ENCODE measurements at places on chromosomes 6 and 20.

DNA sequence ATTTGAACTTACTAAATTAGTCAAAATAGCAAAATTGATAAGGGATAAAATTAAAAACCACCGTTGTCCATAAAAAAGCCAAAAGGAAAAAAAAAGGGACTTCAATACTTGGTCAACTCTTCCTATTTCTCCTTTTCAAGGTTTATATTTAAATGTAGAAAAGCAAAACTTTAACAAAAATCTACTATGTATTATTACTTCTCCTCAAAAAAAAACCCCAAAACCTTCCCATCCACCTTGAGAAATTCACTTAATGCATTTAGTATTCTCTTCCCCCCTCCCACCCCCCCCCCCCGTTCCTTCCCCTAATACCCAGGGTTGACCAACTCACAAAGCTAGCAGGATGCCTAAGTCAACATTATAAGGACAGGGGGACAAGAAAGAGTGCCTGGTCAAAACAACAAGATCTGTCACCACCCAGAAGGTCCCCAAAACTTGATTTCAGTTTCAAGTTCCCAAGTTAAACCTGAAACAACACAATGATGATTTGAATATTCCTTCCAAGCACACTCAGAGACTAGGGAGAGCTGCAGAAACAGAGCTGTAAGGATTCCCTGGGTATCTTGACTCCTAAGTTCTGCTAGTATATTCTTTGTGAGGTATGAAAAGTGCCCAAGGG is 14.6 kb downstream of the GMDS start:
- no peak for DNase-seq

DNA sequence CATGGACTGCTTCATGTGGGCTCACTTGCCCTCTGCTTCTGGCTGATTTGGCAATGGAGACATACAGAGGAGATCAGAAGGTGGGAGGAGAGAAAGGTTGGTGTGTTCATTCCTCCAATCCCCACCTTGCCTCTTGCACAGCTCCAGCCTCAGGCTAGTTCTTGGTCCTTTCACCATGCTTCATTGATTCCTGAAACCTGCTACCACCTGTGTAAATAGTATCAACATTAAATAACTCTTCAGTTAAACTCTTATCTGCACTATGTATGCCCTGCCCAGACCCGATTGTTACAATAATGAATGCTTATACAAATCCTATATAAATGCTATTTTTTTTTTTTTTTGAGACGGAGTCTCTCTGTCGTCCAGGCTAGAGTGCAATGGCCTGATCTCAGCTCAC is 174.5 kb downstream of the CD83 start:
- no peak for DNase-seq

- DNase-seq = no peak
Measured at GRCh38 chr20:37729452-37729851, 35.6 kb downstream of the CTNNBL1 start.

DNA sequence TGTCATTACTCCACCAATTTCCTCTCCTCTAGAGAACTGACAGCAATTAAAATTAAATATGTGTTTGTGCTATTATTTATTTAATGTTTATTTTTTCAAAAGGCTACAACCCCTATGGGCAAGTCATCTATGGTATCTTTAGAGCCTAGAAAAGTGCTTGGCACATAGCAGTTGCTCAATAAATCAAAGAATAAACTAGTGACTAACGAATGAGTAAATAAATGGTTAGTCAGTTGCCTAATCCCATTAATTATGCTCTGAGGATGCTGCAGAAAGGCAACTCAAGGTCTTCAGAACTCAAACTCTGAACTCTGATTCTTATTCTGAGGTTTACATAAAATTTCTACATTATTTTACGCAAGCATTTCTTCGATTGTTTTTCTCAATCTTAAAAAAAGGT is 193.0 kb upstream of the TSHZ2 start:
- DNase-seq = no peak

DNA sequence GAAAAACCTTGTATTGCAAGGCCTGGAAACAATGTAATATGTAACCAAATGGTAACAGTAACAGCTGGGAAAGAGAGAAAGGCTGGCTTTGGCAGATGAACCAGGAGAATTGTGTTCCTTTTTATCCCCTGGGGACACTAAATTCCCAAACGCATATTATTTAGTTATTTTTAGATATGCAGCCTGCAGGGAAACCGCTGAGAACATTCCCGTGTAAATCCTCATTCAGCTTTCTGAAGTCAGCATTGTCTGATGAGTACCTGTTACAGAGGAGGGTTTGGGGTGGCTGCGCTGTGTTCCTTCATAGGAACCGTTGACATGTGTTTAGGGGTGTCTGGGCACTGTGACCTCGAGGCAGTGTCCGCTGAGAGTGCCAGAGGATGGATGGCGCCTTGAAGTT is 101.3 kb downstream of the SMOC2 start:
- no peak for DNase-seq

GRCh38 chr6:154548130-154548830 is 37.8 kb upstream of the CNKSR3 start:
- no peak for DNase-seq

- DNase-seq = no peak
Measured at GRCh38 chr6:52536424-52536916, 40.4 kb downstream of the TRAM2 start.

GRCh38 chr20:40675599-40676221 is 13.3 kb downstream of the MAFB start:
- no peak for DNase-seq

DNA sequence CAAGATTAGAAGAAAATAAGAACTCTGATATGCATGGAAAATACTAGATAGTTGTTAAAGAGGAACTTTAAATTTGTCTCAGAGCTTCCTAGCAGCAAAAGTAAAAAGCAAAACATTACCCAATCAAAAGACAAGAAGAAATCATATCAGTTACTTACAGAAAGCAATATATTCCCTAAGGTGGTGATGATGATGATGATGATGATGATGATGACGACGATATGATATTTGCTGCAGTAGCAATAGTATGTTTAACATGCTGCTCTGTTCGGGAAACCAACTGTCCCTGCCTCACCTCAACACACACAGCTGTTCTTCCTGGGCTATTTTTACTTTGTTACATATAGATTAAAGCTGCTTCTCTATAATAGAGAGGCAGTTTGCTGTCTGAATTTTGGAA is 12.0 kb upstream of the TBX18 start:
- DNase-seq = no peak

GRCh38 chr20:10259166-10259565 is 40.5 kb downstream of the SNAP25 start:
- no peak for DNase-seq

- no peak for DNase-seq
Measured at GRCh38 chr20:2754424-2754823, 46.0 kb downstream of the CPXM1 start.

- DNase-seq = no peak
Measured at GRCh38 chr6:135167617-135168016, 13.5 kb upstream of the MYB start.

DNA sequence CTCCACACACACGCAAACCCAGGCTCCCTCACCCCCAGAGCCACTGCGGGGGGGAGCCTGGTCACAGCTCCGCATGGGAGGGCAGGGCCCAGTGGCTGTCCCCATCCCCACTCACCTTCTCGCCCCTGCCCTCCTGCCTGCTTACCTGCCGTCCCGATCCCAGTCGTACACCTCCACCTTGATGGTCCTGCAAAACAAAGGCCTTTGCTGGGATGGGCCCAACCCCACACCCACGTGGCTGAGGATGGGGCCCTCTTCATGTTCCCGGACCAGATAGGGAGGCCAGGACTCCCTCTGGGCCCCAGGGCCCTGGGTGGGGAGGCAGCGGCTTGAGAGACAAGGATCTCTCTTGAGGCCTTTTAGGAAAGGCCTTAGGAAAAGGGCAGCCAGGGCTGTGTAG is 67.6 kb downstream of the RAB44 start:
- DNase-seq = no peak

GRCh38 chr6:113172531-113172966 is 684.6 kb upstream of the MARCKS start:
- no peak for DNase-seq

- DNase-seq = no peak
Measured at GRCh38 chr6:15364401-15365037, 118.7 kb downstream of the JARID2 start.

- no peak for DNase-seq
Measured at GRCh38 chr6:118865100-118865391, 28.9 kb upstream of the ASF1A start.

DNA sequence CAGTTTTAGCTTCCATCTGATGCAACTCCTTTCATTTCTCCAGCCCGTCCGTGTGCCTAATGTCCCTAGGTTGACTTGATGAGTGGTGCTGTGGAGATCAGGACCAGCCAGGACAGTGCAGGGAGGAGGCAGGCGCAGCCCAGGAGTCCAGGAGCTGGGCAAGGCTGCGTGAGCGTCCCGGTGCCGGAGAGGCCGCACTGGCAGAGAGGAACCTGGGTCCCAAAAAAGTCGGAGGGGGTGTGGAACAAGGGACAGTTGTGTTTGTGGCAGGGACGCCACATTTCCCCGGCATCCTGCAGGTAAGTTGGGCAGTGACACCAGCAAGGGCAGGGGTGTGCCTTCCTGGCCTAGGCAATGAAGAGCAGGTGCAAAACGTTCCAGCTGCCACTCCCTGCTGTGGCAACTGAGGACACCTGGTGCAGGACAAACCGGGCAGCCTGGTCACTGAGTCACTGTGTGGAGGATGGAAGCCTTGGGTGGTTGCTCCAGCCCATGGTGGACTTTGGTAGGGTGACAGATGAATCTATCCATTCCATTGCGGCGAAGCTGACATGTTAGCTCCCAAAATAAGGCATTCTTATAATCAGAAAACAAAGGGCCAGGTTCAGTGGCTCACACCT is 53.2 kb downstream of the RAMACL start:
- no peak for DNase-seq

GRCh38 chr20:3174442-3175261 is 1.3 kb upstream of the LZTS3 start:
- no peak for DNase-seq

DNA sequence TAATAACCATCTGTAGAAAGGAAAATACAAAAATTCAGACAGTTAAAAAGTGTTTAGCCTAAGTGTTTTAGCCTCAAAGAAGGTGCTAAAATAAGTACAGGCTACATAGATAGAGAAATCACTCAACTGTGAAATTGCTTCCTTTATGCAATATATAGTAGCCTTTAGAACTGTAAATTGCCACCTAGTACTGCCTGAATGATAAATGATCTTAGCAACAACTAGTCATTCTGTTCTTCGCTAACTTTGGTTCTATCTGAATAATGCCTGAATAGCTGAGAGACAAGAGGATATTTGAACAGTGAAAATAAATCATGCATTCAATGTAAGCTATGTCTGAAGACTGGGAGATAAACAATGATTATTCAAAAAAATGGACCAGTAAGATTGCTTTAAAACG is 603.3 kb upstream of the PTCHD4 start:
- DNase-seq = no peak

- no peak for DNase-seq
Measured at GRCh38 chr6:133983099-133983939, 30.3 kb downstream of the TBPL1 start.

GRCh38 chr6:87705070-87705691 is 3.1 kb upstream of the AKIRIN2 start:
- no peak for DNase-seq

GRCh38 chr6:44301782-44302564 is 11.2 kb downstream of the AARS2 start:
- no peak for DNase-seq

DNA sequence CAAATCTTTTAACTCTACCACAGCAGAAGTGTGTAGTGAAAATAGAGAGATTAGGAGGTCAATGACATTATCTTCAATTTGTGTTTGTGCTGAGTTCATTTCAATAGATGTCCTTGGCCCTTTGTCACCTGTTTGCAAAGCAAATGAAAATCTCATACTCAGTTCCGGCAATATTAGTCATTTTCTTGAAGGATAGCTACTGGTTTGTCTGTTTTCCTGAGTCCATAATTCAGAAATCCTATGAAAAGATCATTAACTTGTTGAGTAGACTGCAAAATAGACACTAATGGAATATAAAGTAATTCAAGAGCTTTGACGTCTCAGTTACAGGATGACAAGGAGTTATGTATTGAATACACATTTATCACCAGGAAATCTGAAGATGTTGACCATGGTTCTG is 821.1 kb upstream of the FLRT3 start:
- no peak for DNase-seq

DNA sequence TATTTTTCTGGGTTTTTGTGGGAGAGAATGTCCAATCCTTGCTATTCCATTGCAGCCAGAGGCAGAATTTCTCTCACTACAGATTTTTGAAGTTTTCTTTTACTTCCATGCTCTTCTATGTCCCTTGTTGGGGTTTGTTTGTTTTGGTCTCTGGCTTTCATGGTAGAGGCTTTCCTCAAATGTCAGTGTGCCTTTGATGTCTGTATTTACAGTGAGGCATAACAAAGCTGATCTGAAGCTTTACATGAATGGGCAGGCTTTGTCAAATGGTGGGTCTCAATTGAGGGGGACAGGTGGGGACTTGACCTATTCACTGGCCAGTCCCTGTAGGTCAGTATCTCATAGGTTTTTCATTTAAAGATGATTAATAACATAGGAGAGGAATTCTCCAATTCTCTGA is 8.6 kb upstream of the CARMIL1 start:
- no peak for DNase-seq

GRCh38 chr6:71254323-71254722 is 34.3 kb upstream of the OGFRL1 start:
- DNase-seq = no peak

GRCh38 chr6:168623736-168624135 is 182.8 kb downstream of the SMOC2 start:
- no peak for DNase-seq

DNA sequence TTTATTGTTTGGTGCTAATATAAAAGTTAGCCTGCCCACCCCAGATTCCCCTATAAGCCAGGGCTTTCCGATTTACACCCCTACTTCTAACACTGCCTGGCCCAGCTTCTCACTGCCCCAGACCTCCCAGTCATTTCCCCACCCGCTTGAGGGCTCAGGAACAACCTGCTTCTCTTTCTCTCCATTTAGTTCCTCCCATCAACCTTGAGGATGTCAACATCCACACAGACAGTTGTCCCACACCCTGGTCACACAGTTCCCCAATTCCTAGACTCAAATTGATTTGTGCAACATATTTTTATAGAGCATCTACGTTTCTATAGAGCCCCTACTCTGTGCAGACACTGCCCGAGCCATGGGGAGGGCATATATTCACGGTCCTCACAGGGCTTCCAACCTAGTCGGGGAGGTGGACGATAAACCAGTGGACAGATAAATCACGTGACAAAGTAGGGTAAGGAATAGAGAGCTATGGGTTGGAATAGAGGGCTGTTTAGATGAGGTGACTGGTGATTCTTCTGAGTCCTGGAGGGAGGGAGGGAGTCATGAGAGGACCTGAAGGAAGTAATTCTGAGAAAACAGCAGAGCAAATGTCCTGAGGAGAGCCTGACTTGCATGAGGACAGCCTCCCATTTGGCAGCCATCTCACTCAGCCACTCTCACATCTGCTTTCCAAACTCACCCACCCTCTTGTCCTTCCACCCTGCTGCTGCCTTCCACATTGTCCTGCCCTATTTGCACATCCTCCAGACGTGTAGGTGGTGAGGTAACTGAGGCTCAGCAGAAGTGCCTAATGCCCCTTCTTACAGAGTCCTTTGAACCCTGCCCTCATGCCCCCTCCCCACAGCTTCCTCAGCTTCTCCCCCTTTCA is 6.3 kb downstream of the GABRR2 start:
- DNase-seq = no peak
